ENCODE measurements at places on chromosomes 7 and 10.

- DNase-seq = no peak
Measured at GRCh38 chr7:39811161-39811614, 138.9 kb upstream of the CDK13 start.

DNA sequence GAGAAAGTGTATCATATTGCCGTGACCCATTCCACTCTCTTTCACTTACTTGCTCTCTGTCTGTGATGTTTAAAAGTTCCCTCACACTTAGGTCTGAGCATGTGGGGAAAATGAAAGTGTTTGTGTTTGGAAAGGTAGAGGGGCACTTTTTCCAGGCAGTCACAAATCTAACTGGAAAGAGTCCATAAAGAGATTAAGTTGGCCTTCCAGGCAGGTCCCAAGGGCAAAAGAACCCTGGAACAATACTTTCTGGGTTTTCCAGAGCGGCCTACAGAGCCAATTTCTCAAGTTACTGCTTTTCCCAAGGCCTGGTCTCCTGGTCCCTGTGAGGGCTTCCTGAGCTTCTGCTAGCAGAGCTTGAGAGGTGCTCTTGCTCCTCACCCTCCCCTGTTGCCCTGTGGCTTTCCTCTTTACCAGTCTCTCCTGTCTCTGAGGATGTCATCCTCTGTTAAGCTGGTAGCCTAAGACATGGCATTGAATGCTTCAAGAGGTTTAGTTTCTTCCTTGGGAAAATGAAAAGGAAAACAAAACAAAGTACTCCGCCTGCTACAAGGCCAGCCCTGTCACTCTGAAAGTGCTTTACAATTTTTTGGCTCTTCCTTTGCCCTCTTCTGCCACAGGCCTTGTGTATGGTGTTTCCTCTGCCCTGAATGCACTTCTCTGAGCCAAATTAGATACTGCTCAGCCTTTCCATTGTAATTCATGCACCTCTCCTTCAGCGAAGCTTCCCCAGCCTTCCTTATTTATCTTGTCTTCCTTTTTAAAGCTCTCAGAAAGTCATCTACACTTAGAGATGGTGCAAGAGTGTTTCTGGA is 20.1 kb downstream of the TES start:
- DNase-seq = no peak

DNA sequence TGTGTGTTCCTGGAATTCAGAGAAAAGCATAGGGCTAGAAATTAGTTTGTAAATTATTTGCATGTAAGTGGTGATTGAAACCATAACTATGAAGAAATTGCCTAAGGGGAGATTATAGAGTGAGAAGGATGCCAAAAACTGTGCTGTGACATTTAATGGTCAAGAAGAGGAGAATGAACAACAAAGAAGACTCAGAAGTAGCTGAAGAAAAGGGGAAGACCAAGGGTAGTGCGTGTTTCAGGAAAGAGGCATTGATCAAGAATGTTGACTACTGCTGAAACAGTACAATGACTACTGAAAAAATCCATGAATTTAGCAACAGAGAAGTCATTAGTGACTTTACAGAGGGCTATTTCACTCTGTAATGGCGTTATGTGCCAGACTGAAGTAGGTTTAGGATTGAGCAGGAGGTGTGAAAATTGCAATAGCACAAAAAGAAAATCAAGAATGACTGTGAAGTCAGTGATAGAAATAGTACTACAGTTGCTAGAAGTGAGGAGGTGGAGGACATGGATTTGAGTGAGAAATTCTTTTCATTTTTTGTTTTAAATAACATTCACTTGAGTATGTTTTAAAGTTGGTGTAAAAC is 28.9 kb upstream of the SAMD9L start:
- no peak for DNase-seq

GRCh38 chr10:95336702-95337101 is 45.9 kb upstream of the PDLIM1 start:
- DNase-seq = no peak

GRCh38 chr10:8628351-8628750 is 573.9 kb downstream of the GATA3 start:
- peak; percentile 6 for DNase-seq

DNA sequence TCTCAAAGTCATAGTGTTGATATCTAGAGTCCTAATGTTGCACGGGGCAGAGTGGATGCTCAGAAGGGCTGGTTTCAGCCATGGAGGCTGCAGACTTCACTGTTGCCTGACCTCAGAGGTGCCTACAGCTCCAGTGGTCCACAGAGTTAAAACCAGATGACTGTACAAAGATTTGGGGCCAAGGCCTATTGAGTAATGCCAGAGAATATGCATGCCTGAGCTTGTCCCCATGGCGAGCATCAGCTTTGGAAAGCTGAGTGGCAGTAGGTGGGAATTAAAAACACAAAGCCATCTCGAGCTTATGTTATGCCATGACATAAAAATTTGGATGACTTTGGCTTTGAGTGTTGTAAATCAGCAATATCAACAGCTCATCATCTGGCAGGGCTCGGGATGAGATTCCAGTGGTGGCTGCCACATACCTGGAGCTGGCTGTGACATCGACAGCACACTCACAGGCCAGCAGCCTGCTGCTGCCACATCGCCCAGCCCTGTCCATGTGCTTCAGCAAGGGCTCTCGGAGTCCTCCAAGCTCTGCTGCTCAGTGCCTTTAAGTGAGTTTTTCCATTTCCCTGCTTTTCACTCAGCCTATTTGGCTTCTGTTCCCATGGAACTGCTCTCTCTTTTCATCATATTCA is 379.6 kb downstream of the TNS3 start:
- DNase-seq = no peak

GRCh38 chr10:5481121-5481520 is 18.2 kb downstream of the CALML5 start:
- no peak for DNase-seq

DNA sequence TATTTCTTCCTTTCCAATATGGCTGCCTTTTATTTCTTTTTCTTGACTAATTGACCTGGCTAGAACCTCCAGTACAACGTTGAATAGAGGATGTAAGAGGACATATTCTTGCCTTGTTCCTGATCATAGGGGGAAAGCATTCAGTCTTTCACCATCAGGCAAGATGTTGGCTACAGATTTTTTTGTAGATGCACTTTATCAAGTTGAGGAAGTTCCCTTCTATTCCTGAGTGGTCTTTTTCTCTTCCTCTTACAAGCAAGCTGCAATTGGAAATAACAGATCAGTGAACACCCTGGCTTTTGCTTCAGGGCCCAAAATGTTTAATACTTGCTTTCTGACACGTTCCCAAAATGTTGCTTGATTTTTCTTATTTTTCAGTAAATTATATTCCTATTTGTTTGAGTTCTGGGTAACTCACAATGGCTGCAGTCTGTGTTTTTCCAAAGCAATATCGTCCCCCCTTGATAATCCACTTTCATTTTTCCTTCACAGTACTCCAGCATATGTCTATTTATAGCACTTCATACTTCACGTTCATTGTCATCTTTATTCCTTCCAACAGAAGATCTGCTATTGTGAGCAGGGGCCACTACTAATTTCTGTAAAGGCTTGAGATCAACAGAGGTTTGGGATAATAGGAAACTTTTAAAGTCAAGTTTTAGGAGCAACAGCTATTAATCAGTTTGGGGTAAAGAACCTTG is 11.7 kb downstream of the CPEB3 start:
- DNase-seq = no peak

DNA sequence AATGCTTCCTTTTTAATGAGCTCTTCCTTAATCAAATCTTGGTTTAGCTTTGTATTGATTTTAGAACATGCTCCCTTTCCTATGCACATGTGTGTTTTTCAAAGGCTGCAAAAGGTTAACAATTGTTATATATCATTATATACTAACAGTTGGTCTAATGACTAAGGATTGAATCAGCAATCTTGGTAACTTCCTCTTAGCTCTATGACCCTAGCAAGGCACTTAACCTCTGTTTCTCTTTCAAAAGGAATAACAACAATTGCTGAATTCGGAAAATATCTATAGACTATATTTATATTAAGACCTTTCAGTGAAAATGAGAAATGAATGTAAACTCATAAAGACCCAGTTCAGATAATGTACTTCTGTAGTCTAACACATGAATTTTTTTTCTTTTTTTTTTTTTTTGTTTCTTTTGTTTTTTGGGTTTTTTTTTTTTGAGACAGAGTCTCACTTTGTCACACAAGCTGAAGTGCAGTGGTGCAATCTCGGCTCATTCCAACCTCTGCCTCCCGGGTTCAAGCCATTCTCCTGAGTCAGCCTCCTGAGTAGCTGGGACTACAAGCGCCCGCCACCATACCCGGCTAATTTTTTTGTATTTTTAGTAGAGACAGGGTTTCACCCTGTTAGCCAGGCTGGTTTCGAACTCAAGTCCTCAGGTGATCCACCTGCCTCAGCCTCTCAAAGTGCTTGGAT is 48.8 kb downstream of the HOXA1 start:
- DNase-seq = no peak

GRCh38 chr7:30411173-30411572 is 67.4 kb downstream of the NOD1 start:
- DNase-seq = no peak

- no peak for DNase-seq
Measured at GRCh38 chr7:26292768-26293560, 1.3 kb downstream of the SNX10 start.

- DNase-seq = no peak
Measured at GRCh38 chr10:11541296-11541695, 70.2 kb downstream of the USP6NL start.

GRCh38 chr10:8331387-8331786 is 276.9 kb downstream of the GATA3 start:
- no peak for DNase-seq

- DNase-seq = no peak
Measured at GRCh38 chr7:110835218-110835617, 255.7 kb upstream of the LRRN3 start.

GRCh38 chr7:128387216-128388144 is 22.3 kb downstream of the IMPDH1 start:
- DNase-seq = peak; percentile 87

DNA sequence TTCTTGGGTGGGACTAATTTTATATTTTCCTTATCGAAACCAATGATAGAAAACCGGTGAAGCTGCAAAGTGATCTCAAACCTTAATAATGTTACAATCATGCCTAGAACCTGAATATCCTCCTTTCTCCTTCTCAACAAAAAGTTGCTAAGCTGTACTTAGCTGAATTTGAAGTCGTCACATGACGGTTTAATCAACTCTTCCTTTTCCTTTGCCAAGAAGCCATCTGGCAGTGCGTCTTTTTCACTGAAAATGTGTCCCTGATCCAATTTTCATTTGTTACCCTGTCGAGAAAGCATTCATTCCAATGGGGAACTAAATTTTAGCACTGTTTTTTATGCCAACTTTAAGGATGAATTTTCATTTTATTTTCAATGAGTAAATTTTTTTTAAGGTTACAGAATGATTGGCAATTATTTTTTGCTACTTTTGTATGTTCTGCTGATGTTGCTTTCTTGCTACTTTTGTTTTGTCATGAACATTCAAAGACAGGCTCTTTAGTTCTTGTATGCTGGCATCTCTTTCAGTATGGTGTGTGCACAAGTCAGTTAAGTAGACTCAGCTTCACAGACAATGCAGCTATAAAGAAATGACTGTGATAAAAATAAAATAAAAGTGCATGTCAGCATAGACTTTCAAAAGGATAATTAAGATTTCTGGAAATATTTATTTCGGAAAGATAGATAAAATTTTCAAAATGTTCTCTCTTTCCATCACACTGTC is 980.0 kb downstream of the DNAJB9 start:
- DNase-seq = no peak

DNA sequence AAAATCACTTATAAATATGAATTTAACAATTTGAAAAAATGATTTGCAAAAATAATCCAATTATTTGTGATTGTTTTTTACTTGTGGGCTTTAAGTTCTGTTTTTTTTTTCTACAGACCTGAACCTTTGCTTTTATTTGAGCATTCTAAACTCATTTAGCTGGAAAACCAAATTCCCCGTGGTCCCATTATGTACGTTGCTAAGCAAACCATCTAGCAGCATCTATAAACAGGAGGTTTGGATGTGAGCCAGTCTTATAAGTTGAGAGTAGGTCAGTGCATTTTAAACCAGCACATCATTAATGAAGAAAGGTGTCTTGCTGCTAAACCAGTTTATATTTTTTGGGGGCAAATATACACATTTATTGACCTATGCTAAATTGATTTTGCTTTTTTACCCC is 77.3 kb downstream of the LRRN3 start:
- no peak for DNase-seq

DNA sequence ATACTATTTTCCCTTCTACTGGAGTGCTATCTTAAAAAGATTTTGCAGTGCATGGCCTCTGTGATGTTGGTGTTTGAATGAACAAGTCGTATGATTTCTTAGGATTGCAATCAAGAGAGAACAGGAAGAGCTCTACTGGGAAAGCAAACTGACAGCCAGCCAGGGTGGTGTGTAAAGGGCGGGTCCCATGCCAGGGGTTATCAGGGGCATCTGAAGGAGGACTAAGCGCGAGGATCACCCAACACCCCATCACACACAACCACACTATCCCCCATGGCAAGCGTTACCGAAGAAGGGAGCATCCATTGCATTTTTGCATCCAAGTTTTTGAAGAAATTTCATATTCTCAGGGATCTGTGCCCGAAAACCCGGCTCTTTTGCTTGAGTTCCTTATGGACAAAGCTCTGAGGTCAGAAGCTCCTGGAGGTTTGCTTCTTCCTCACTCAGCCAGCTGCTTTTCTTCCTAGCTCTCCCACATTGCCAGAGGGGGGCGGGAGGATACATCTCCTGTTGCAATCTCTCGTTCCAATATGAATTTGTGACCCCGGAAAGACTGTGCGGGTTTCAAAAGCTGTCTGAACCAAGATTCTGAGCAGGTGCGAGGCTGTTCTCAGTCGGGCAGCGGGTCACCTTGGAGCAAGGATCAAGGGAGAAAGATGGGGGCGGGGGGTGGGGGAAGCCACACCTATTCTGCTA is 5.2 kb downstream of the NEUROD6 start:
- no peak for DNase-seq

DNA sequence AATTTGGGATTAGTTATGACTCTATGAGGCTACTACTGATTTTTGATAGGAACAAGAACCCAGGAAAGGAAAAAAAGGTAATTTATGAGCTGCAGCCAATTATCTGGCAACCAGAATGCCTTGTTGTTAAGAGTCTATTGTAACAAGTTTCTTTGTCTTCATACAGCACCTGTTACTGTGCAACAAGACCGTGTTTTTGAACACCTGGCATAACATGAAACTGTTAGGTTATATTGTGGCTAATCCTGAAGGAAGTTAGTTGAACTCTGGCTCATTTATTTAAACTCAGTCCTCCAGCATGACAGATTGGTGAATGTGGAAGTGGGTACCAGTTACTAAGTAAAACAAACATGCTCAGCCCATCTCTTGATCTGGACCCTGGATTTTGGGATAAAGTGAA is 33.0 kb downstream of the RALA start:
- DNase-seq = no peak

DNA sequence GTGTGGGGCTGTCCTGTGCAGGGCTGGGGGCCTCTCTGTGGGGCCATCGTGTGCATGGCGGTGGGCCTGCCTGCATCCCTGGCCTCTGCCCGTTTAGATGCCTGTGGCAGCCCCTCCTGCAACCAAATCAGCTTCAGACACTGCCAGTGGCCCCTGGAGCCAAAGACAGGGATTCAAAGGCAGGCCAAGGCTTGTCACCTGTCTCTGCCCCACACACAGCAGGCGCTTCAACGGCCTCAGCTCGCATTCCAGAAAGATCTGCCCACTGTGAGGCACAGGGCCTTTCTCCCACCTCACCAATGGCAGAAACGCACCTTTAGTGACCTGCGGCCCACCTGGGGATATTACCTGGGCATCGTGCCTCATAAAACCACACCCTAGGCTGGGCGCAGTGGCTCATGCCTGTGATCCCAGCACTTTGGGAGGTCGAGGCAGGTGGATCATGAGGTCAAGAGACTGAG is 46.0 kb downstream of the INSIG1 start:
- DNase-seq = no peak
